Activated T-cell treated with anti-CD3 and anti-CD28 coated beads for 1 hour (primary cell): ENCODE measurements at places on chromosomes 16 and 17.

- DNase-seq = no peak
Measured at GRCh38 chr17:16516594-16517051, 24.6 kb upstream of the LRRC75A start.

DNA sequence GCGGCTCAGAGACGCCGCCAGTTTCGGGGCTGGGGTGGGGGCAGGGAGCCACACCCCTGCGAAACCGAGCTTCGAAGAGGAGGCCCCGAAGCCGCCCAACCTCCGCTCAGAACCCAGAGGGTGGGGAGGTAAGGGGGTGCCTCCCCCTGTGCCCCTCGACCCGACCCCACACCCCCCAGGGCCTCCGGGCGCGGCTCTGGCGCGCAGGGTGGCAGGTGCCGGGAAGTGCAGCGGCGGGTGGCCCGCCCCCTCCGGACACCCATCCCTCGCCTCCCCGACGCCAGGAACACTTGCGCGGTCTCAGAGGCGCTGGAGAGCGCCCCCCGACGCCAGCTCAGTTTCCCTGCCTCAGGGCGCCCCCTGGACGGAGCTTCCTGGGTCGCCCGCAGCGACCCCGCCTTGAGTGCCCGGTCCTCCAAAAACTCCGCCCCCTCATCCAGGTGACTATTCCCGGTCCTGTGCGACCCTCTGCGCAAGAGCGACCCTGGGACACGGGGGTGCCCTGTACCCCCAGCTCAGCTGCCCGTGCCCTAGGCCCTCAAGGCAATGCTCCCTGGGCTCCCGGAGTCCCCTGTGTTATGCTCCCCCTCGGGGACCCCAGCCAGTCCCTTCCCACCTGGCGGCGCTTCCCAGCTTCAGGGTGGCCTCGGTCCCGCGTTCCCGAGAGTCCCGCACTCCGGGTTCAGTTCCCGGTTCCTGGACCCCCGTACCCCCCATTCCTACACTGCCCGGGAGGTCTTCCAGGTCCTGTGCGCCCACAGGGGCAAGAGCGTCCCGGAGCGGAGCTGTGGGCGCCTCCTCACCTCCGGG lies 562 bp downstream of the PPL start:
- no peak for DNase-seq

GRCh38 chr17:82661717-82662683 lies 13.8 kb upstream of the WDR45B start:
- no peak for DNase-seq

- no peak for DNase-seq
Measured at GRCh38 chr17:43613917-43614316, 47.8 kb downstream of the MEOX1 start.

DNA sequence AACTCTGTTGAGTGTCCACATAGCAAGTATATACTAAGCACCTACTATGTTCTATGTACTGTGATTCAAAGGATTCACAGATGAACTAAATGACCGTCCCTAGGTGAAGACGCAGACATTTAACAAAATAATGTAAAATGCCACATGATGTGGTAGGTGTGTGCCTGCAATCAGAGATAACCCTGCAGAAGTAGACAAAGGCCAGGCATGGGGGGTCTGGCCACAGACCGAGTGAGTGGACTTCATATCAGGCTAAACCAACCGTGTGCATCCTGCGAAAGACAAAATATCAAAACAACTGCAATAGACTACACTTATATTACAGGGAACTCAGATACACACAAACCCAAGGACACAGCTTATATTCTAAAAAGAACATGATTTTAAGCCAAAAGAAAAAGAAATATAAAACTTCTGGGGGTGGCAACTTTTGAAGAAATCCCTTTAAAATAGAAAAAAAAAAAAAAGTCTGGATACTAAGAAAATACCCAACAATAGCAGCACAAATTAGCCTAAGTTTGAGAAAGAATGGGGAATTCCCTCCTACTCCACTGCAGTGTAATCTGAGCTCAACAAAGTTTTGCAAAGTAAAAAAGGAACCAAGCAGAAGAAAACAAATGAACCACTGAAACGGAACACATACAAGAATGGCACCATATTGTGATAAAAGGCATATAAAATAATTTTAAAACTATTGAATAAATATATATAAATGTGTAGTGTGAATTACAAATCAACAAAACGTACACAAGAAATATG lies 12.3 kb downstream of the HSDL1 start:
- no peak for DNase-seq
